H9 (cell line): ENCODE measurements at places on chromosomes 13 and 19. TPM values are rescaled to one million over a fixed set of nuclear protein-coding genes. Genes with fewer than 3 reads are reported as not detected.

DNA sequence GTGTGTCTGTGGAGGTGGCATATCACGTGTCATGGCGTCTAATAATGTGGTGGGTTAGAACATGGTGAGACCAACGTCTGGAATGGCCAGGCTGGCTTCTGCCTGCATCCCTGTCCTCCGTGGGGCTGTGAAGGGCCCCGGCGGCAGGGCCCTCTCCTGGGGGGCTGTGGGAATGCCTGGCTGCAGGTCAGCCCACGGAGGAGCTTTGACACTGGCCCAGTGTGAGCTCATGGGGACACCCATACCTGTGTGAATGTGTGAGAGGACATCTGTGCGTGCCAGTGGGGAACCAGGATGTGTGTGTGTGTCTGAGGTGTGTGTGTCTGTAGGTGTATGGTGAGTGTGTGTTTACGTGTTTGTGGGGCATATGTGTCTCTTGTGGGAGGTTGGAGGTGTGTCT is 300.1 kb downstream of the TEX29 start:
- peak; percentile 17 for DNase-seq

GRCh38 chr19:49133621-49134454 is 14.5 kb downstream of the PPFIA3 start:
- peak; percentile 90 for DNase-seq

Gene ZNF835
- total RNA-seq = 0.07 and 0.18 TPM in 2 replicates

- DNase-seq = no peak
Measured at GRCh38 chr19:33376423-33376822, 2.9 kb downstream of the CEBPG start.

DNA sequence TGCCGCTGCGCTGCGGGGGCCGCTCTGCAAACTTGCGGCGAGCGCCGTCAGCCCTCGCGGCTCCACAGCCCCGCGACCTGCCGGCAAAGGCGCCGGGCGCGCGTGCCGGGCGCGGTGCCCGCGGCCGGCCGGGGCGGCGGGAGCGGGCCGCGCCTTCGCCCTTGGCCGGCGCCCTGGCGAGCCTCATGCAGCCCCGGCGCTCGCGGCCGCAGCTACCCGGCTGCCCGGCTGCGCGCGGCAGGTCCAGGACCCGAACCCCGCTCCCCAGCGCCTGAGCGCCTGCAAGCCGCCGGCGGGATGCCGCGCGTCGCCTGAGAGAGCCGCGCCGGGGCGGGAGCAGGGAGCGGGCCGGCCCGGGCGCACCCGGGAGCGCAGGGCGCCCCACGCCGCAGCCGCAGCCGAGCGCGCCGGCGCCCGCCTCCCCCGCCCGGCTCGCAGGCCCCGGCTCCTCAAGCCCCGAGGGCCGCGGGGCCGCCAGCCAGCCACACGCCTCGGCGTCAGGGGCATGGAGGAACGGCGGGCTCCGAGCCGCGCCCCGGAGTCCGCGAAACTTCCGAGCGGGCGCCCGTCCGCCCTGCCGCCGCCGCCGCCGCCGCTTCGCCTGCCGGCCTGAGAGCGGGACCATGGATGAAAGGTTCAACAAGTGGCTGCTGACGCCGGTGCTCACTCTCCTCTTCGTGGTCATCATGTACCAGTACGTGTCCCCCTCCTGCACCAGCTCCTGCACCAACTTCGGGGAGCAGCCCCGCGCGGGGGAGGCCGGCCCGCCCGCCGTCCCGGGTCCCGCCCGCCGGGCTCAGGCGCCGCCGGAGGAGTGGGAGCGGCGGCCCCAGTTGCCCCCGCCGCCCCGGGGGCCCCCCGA is 564 bp downstream of the HS6ST3 start:
- peak; percentile 40 for DNase-seq
